ENCODE measurements at places on chromosomes 3 and 15.

GRCh38 chr3:17741621-17742101, 770 bp downstream of the TBC1D5 start:
- no peak for DNase-seq

DNA sequence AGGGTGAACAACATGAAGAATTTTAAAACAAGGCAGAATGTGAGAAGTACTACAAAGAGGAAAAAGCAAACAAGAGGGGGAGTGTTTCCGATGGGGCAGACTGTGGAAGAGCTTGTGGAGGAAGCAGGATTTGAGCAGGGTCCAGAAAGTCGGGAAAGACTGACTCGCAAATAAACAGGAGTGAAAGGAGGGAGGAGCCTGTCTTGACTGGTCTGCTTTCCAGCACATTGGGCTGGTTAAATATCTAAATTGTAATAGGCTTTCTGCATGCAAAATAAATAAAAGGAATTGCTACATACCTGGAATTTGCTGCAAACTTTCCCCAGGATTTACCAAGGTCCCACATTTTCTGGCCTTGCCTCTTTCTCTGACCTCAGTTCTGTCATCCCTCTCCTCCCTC, 132.1 kb downstream of the RORA start:
- DNase-seq: no peak

DNA sequence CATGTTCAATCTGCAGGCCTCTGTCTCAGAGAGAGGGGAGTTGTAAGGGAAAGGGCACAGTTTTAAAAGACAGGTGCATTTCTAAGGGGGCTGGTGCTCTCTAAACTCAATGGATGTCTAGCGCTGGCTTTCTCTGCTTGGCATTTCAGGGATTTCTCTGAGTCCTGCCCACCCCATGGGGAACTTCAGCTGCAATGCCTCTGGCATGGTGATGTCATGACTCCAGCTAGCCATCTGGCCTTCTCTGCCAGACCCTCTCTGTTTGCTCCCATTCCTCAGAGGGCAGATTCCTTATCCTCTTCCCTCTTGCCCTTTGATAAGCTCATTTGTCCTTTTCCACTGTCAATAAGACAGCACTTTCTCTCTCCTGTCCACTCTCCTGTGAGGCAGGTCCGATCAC, 40.8 kb downstream of the RPLP1 start:
- DNase-seq: no peak

- DNase-seq: no peak
Observed at GRCh38 chr3:17686613-17687012, 55.8 kb downstream of the TBC1D5 start.

DNA sequence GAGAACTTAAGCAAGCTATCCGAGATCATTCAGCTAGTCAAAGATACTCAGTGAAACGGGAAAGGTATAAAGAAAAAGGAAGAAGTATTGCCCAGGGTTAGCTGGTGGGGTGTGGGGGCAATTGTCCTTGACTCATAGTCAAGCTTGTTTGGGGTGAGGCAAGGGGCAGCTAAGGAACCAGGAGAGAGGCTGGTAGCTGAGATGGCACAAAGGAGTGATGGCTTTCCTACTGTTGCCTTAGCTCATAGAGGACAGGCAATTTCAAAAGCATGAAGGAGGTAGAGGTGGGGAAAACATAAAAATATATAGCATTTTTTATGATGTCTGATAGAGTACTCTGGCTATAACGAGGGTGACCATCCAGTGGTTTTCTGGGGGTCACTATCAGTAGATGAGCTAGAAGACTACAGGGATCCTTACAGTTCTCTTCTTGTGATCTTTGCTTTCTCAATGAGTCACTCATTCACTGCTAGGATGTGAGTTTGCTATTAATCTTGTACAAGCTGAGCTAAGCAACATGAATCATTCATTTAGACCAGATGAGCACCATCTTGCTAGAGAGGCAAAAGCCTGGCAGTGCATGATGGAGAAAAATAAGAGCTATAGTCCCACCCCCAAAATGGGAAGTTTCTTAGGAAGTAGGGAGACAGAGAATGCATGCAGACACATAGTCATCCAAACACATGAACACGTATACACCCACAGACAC, 207.1 kb upstream of the PFN2 start:
- DNase-seq: no peak

DNA sequence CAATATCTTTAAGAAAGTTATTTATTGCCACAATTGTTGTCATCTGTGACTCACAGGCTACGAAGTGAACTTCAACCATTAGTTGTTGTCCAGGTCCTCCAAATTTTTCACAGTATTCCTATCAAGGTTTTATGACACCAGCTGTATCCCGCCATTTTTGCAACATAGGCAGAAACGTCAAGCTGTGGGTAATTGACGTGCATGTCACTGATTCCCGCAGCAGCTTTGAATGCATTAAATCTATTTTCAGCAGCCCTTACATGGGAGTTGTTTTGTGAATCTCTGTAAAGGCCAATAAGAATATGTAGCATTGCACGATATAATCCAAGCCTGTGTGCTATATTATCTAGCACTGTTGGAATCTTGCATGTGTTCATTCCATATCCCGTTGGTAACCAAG, 109.1 kb upstream of the TOPAZ1 start:
- no peak for DNase-seq

DNA sequence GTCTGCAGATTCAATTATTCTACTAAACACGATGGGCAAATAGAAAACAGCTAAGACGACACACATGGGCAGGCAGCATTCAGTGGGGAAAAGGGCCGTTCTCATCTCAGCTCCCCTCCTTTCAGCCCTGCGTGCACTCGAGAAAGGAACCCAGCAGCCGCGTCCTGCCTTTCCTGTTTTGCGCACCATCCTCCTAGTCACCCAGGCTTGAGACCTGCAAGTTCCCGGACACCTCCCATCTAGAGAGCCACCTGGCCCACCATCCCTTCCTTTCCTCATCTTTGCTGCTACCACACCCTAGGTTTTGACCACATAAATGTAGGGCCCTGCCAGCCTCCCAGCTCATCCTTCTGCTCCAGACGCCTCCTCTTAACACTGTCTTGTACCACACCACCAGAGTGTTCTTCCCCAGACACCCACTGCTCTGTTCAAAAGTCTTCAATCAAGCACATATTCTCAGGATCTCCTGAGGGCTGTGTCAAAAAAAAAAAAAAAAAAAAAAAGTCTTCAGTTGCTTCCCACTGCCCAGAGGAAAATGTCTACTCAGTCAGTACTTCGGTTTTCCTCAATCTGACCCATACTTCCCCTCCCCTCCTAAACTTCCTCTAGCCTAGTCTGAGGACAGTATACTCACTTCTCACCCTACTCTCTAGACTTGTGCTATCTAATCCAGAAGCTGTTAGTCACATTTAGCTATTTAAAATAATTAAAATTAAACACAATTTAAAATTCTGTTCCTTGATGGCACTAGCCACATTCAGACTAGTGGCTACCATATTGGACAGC, 182.0 kb downstream of the STT3B start:
- no peak for DNase-seq

GRCh38 chr15:25693321-25694238, 169.5 kb downstream of the ATP10A start:
- DNase-seq: peak; percentile 67

GRCh38 chr3:124772081-124772831, 42.0 kb downstream of the UMPS start:
- no peak for DNase-seq

DNA sequence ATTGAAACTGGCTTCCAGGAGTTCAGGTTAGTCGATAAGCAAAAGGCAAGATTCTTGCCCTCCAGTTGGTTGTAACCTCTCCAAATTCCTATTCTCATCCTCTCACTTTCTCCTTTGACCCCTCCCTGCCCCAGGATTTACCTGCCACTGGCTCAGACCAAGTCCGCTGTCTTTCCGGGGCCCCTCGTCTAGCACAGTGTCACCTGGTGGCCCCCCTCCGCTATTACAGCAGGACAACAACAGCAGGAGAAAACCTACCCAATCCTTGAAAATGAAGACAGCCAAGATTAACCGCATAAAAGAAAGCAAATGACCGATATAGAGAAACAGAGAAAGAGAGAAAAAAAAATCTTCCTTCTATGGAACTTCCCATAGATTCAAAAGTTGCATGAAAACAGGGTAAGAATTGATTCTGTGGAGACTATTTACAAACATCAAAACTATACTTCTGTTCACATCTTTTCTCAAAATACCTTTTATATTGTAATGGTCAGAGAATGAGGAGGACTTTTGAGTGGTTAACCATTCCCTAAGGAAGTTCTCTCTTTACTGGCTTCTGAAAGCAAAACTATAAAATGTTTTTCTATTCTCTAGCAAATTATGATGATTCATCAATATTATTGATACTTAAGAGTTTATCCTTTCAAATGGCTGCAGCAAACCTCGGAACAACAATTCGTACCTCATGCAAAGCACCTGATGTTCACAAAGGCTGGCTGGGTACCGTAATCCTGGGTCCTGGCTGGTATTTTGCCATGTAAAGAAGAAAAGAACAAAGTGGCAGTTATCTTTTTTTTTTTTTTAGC, 10.0 kb upstream of the ST8SIA2 start:
- peak; percentile 66 for DNase-seq

- DNase-seq: no peak
Observed at GRCh38 chr3:150428562-150428961, 20.5 kb downstream of the TSC22D2 start.

- no peak for DNase-seq
Observed at GRCh38 chr3:38730281-38730680, 80.8 kb upstream of the SCN5A start.

- DNase-seq: no peak
Observed at GRCh38 chr3:139835830-139836683, 98.9 kb upstream of the CLSTN2 start.

DNA sequence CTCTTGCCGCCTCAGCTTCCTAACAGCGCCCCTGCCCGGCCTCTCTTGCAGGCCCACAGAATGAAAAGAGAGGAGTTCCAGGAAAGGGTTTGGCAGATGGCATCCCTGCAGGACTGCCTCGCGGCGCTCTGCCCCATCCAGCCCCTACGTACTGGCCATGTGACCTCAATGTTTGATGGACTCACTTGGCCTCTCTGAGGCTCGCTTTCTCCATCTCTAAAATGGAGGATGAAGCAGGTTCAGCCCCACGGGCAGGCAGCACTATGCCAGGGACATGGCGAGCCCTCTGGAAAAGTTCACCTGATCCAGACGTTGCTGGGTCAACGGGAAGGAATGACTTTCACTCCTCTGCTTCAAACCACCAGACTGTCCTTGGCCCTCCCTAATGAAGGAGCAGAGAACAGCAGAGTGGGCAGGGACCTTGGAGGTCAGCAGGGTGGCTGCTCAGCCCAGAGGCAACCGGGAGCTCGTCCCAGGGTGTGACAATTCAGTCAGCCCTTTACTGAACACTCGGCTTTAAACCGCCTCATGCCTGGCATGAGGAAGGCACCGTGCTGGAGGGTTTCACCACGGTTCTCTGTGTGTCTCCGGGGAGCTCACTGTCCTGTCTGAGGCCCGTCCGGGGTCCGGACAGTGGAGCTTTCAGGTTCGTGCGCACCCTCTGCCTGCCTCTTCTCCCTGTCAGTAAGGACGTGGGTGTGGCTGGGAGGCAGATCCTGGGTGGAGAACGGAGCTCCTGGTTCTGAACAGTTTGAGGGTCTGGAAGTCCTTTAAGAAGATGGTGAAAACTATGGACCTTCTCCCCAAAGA, 101.3 kb downstream of the LINGO1 start:
- DNase-seq: no peak

DNA sequence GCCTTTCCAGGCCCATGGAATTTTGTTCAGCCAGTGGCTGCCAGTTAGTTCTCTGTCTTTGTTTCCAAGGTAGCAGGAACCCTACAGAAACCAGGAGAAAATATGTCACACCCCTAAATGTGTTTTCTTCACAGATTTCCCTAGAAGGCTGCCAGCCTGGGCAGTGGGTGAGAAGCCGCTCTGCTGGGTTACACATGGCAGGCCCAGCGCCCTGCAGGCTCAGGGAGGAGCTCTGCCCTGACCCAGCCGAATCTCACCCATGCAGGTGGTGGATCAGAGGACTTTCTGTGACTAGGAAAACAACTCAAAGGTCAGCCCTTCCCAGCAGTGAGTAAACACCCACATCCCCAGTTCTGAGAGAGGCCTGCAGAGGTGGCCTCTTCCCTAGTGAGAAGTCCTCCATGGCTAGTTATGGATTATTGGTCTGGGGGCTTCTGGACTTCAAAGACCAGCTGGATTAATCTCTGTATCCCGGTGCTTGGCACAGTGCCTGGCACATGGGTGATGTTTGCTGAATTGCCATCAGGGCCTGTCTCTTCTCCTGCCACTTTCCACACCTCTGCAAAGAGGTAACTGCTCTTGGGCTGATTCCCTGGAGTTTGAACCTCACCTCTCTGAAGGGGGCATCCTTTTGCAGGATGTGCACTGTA, 34.7 kb upstream of the BDH1 start:
- DNase-seq: no peak

DNA sequence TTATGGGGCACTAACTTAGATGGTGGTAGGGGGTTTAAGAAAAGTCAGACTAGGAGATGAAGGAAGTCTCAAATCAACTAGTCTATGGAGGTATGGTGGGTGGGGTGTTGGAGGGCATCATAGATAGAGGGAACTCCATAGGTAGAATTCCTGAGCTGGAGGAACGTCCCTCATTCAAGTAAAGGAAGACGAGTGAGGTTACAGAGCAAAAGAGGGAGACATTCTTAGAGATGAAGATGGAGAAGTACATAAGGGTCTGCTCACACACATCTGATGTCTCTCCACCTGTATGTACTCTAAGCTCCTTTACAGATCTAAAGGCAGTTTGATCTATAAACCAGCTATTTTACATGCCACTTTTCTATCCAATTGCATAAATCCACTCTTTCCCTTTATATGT, 1.4 kb downstream of the PLSCR1 start:
- DNase-seq: no peak

DNA sequence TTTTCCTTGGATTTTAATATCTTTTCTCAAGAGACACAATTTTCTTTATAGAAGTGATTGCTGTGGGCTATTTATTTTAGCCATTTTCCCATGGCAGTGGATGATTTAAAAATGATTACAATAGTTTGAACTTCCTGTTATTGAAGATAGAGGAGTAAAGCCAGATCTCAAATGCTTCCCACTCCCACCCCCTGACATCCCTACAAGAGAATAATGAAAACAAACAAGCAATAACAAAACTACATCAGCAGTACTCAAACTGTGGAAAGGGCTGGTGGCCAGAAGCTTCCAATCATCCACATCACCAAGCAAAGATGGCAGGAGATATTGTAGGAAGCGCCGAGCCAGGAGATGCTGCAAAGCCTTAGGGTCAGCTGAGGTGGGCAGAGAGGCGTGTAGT, 831.1 kb upstream of the NR2F2 start:
- no peak for DNase-seq
